ENCODE measurements at places on chromosomes 11 and 22. TPM values are rescaled to one million over a fixed set of nuclear protein-coding genes. Genes with fewer than 3 reads are reported as not detected.

PARVA gene
- 144 TPM for total RNA-seq

SLC6A5 gene
- total RNA-seq, result not detected

DNA sequence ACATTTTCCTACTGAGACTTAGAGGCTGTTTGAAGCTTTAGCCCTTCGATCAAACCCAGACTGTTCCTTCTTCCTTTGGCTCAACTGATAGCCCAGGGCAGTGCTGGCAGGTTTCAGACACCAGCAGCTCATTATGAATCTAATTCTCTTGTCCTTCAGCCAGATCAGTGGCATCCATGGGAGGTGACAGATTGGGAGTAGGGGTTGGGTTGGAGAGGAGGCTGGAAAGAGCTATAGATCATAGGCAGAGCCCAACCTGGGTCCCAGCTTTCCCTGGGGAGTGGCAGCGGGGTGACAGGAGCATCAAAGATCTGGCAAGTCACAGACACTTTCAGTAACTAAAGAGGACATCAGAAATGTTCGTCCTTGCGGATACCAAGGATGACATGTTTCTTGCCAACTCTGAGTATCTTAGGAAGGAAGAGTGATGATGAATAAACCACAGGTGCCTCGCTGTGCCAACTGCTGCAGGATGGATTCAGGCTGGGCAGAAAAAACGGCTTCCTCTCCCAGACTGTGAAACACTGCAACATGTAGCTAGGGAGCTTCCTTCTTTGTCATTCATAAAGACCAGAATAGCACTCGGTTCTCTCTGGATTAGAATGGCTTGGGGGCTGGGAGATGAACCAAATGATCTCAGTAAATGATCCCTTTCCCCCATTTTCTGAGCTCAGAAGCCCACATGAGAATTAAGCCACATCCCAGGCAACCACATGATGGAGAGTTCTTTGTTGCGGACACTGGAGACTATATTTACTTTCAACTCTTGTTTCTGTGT lies 19.1 kb downstream of the ABCC8 start:
- DNase-seq, result no peak

DNA sequence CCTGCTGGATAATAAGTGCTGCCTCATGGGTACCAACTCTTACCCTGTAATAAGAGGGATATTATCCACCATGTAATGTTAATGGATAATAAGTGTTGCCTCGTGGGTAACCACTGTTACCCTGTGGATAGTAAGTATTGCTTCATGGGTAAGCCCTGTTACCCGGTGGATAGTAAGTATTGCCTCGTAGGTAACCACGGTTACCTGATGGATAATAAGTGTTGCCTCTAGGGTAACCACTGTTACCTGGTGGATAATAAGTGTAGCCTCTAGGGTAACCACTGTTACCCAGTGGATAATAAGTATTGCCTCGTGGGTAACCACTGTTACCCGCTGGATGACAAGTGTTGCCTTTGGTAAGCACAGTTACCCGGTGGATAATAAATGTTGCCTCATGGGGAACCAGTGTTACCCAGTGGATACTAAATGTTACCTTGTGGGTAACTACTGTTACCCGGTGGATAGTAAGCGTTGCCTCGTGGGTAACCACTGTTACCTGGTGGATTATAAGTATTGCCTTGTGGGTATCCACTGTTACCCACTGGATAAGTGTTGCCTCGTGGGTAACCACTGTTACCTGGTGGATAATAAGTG lies 18.6 kb upstream of the NXPE4 start:
- peak; percentile 42 for DNase-seq

- DNase-seq, result no peak
Measured at GRCh38 chr22:17639247-17639741, 737 bp downstream of the BCL2L13 start.

- no peak for DNase-seq
Measured at GRCh38 chr11:98625526-98625925, 395.2 kb upstream of the CNTN5 start.

- no peak for DNase-seq
Measured at GRCh38 chr11:27678242-27678641, 22.0 kb downstream of the BDNF start.
